Endothelial cell of coronary artery (primary cell): ENCODE measurements at places on chromosomes 13 and 19. TPM values are rescaled to one million over a fixed set of nuclear protein-coding genes. Genes with fewer than 3 reads are reported as not detected.

The YJU2 gene
- total RNA-seq = 17.4 and 20.4 TPM in 2 replicates

The HSH2D gene
- not detected in 2 replicates for total RNA-seq

The CYP4F11 gene
- total RNA-seq = not detected in 2 replicates

The PLIN4 gene
- under 0.01 TPM in 2 replicates for total RNA-seq

The PDE4C gene
- total RNA-seq = 0.09 and 0.28 TPM in 2 replicates

The TMEM238 gene
- total RNA-seq = 0.36 TPM in 1 of 2 replicates, not detected in the other
